HTR-8/SVneo (cell line): ENCODE measurements at places on chromosomes 5 and 9.

DNA sequence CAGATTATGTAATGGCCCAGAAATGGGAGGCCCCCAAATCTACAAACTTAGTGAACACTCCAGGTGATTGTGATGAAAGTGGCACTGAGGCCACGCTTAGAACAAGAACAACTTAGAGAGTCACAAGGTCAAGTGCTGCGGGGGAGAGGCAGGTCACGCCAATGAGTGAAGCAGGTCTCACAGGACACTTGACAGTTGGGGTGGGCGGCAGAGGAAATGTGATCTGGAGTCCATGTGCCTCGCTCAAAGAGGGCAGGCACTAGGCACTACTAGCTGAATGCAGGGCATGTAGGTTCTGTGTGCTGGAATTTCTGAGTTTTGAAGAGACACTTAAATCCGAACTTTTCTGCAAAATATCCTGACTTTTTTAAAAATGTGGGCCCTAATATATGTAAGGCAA, 193.2 kb upstream of the RORB start:
- DNase-seq = no peak

DNA sequence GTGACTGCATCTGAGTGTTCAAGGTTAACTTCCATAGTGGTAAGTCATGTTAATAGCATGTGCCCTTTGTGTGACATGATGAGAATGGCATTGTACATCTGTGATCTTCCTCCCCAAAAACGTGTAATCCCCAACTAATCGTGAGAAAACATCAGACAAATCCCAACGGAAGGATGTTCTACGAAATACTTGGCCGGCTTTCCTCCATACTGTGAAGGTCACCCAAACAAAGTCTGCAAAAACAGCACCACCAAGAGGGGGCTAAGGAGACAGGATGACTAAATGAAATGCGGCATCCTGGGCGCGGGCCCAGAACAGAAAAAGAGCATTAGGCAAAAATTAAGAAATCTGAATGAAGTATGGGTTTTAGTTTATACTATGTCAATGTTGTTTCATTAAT, 81.8 kb downstream of the MED10 start:
- DNase-seq = no peak

GRCh38 chr5:143600396-143601075, 197.1 kb upstream of the NR3C1 start:
- no peak for DNase-seq

DNA sequence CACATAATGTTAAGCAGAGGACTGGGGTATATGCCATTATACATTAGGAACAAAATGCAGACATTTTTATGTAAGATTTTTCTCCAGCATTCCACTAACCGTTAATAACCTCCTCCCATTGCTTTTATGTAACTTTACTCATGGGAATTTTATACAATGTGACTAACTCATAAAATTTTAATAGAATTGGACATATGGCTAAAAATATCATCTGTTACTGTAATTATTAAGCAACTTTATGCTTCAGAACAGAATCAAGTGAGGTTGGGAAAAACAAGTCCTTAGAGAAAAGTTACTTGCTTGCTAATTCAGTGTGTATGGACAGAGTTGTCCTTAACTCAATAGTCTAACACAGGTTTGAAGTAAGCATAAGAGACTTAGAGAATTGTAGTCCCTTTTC, 54.8 kb upstream of the PCSK1 start:
- DNase-seq = no peak

- no peak for DNase-seq
These were observed 14.4 kb downstream of the ANKRD33B start for GRCh38 chr5:10578293-10578665.

DNA sequence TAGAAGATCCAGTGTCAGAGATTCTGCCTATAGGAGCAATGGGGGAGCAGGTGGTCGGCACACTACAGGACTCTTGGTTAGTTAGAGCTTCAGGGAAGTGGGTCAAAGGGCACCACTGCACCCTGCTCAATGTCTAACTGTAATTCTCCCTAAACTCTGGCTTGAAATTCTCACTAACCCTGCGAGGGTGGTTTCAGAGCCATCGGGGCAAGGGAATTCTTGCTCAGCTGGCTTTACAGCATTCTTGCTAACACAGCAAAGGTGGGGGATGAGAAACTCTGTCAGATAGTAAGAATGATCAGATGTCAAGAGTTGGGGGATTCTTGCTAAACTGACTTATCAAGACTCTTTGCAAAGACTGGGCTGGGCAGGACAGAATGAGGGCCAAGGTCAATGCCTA, 4.7 kb upstream of the ZNF354C start:
- DNase-seq = no peak

DNA sequence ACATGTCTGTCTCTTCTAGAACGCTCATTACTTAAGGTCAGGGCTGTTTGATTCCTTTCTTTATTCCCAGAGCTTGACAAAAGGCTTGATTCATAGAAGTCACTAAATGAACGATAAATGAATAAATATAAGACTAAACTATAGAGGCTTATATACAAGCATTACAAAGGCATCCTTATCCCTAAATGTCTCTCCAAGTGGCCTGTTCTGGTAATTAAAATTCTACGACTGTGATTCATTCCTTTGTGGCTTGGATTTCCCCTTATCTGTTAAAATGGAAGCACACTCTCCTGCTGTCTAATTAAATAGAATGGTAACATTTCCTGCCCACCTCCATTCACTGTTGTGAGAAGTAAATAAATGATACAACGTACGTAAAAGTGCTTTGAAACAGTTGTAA, 49.5 kb downstream of the C7 start:
- DNase-seq = no peak

- peak; percentile 64 for DNase-seq
These were observed 544 bp downstream of the NPM1 start for GRCh38 chr5:171387970-171388815.

DNA sequence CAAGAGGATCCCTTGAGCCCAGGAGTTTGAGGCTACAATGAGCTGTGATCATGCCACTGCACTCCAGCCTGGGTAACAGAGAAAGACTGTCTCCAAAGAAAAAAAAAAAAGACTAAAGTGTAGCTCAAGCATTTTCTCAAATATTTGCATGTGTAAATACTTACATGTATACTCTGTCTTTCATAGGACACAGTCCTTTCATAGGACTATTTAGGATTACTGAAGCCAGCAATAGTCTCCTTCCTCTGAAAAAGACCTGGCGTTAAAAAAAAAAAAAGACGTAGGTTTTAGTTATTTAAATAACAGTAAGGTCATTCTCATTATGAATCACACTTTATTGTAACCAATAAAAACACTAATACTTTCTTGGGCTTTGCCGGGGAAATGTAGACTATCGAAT, 29.9 kb downstream of the HSDL2 start:
- DNase-seq = no peak

GRCh38 chr9:102273952-102274351, 535.5 kb upstream of the GRIN3A start:
- peak; percentile 3 for DNase-seq

- DNase-seq = no peak
These were observed 9.1 kb upstream of the MGAT1 start for GRCh38 chr5:180811623-180812124.
